ENCODE measurements at places on chromosomes 16 and 17.

- no peak for DNase-seq
These were observed 1.2 kb downstream of the CBX2 start for GRCh38 chr17:79779084-79779529.

GRCh38 chr17:57295526-57296023 lies 39.3 kb downstream of the MSI2 start:
- DNase-seq = no peak

DNA sequence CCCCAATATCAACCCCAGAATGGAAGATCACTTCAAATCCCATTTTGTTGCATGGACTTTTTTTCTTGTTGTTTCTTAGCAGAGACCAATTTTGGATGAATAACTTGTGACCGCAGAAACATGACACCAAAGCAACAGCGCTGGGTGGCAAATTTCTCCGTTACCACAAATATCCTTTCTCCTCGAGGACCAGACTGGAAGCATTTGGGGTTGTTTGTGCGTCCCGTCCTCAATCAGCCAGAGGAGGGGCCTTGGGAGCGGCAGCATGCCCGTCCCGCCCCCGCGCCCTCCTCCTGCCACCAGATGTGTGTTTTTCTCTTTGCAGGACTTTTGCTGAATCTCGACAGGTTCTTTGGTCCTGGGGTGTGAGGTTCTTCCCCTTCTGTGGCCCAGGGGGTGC lies 282.5 kb upstream of the FOXF1 start:
- DNase-seq = no peak

DNA sequence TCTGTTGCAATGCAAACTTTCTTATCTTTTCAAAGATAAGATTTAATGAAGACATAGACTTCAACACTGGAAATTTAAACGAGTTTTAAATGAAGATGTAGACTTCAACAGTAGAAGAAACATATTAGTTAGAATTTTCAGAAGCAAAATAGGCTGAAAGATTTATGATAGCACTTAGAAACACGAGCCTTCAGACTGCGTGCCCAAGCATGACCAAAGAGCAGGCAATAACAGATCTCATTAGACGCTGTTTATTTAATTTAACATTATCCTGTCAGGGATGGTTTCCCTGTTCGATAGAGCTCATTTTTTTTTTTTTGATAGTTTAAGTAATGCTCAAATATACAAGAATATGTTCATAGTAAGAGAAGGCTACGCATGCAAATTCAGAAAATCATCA lies 604.7 kb upstream of the SOX9 start:
- peak; percentile 63 for DNase-seq

- DNase-seq = no peak
These were observed 530 bp downstream of the CCL17 start for GRCh38 chr16:57405097-57405496.

- no peak for DNase-seq
These were observed 243.9 kb upstream of the TBX2 start for GRCh38 chr17:61155590-61156237.

DNA sequence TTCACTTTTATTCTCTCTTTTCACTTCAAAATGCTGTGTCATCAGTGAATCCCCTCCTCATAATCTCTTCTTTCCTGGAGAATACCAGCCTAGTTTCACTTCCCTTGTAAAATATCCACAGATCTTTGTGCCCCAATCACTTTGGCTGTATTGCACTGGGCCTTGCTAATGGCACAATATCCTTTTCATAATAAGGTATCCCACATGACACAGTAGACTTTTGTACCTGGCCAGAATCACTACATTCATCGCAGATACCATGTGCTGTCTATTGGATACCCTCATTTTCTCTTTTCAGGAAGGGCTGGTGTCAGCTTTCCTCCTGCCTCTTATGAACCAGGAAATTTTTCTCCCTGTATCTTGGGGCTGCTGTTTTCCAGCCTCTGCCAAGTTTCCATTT lies 25.7 kb upstream of the TOX3 start:
- DNase-seq = no peak

- DNase-seq = no peak
These were observed 220.8 kb upstream of the TNRC6C start for GRCh38 chr17:77737442-77738265.

GRCh38 chr16:4322121-4323052 lies 6.5 kb downstream of the GLIS2 start:
- no peak for DNase-seq

- DNase-seq = no peak
These were observed 32.7 kb downstream of the ZNF750 start for GRCh38 chr17:82807101-82807500.

DNA sequence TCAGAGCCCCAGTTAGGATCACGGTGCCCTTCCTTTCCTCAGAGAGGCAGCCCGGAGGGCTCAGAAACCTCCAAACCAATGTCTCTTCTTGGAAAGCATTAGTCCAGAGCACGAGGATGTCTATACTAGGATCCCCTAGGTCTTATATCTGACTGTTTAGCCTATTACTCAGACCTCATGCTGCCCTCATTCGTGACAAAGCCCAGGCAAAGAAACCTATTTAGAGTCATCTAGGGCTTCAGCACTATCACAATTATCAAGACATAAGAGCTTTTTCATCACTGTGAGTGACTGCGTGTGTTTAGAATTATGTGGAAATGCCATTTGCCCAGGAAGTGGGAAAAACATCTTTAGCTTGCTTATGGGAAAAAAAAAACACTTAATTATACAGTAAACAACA lies 159.8 kb upstream of the NOL11 start:
- DNase-seq = no peak

GRCh38 chr17:83099570-83100181 lies 20.3 kb downstream of the METRNL start:
- no peak for DNase-seq

DNA sequence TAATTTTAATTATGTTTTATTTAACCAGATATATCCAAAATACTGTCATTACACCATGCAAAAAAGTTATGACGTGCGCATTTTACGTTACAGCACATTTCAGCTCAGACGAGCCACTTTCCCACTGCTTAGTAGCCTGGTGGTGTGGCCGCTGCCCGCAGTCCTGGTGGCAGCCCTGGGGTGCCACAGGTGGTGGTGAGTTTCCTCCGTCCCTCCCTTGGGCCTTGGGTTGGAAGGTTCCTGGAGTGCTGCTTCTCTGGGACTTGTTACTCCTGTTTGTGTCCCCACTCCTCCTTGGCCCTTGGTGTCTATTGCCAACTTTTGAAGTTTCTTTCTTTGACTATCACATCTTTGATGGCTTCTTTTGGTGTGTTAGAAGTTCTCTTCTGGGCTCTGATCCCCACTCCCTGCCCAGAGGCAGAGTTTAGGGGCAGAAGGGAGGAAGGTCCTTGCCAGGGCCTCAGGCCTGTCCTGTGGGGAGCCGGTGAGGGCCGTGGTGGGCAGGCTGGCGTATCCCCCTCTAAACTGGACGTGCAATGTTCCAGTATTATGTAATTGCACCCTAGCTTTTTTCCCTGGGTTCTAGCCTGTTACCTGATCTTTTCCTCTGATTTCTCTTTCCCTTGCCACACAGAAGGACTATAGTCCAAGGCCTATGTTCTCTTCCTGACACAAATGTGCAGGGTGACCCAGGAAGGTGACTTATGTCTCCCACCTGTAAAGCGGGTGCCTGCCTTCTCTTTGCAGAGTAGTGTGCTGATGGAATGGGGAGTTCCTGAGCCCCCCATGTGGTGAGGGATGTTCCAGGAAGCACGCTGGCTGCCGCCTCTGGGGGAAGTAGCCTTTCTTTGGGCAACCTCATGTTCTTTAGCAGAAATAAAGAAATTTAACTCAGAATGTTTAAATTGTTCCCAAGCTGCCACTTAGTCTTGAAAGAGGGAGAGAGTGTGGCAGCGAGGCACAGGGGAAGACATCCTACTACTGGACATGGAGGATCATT lies 8.4 kb downstream of the MPRIP start:
- no peak for DNase-seq

DNA sequence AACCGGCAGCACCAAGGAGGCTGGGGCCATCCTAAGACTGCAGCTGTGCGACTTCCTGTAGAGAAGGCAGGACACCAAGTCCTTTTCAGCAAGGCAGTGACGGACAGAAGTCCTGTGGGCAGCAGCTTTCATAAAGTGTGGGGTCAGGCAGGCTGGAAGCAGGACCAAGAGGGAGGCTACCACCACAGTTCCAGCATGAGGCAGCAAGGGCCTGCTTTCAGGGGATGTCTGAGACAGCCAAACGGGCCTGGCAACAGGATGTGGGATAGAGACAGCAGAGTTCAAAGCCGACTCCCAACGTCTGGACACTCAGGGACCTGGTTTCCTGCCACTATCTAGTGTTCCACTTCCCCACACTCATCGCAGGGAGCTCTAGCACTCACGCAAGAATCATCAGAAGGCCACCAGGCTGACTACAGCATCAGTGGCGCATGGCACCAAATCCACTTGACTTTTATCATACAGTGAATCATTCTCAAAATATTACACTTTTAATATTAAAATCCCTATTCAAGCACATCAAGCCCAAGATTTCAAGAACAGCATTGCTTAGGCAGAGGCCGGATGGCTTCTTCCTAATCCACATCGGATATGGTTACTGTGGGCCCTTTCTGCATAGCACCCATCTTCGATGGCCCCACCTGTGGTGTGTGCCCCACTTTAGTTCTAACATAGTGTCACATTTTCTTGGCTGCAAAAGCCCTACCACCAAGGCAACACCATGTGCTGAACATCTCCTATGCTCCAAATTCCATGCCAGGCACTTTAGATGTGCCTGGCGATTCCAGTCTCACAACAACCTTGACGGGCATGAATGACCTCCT lies 5.2 kb downstream of the USP7 start:
- no peak for DNase-seq
